ENCODE measurements at places on chromosomes 1 and 21. TPM values are rescaled to one million over a fixed set of nuclear protein-coding genes. Genes with fewer than 3 reads are reported as not detected.

RAB25 gene
- polyA plus RNA-seq = not detected

GRCh38 chr1:67408148-67408547 is 22.1 kb downstream of the SERBP1 start:
- H3K27ac ChIP-seq = peak overlapping the region; percentile 17
- no peak for DNase-seq
- no peaks in the 10 kb centered on the region for H3K36me3 ChIP-seq
- H3K4me1 ChIP-seq = peaks cover 14% of the 10 kb centered on the region

PDE4B gene
- 18.9 TPM for polyA plus RNA-seq

GRCh38 chr1:164261691-164262240 is 297.2 kb upstream of the PBX1 start:
- no peak for DNase-seq
- H3K36me3 ChIP-seq = no peaks in the 10 kb centered on the region
- no peaks in the 10 kb centered on the region for H3K4me1 ChIP-seq
- peaks cover 2% of the 10 kb centered on the region for H3K27me3 ChIP-seq
- no peak overlapping the region for H3K4me3 ChIP-seq

DNA sequence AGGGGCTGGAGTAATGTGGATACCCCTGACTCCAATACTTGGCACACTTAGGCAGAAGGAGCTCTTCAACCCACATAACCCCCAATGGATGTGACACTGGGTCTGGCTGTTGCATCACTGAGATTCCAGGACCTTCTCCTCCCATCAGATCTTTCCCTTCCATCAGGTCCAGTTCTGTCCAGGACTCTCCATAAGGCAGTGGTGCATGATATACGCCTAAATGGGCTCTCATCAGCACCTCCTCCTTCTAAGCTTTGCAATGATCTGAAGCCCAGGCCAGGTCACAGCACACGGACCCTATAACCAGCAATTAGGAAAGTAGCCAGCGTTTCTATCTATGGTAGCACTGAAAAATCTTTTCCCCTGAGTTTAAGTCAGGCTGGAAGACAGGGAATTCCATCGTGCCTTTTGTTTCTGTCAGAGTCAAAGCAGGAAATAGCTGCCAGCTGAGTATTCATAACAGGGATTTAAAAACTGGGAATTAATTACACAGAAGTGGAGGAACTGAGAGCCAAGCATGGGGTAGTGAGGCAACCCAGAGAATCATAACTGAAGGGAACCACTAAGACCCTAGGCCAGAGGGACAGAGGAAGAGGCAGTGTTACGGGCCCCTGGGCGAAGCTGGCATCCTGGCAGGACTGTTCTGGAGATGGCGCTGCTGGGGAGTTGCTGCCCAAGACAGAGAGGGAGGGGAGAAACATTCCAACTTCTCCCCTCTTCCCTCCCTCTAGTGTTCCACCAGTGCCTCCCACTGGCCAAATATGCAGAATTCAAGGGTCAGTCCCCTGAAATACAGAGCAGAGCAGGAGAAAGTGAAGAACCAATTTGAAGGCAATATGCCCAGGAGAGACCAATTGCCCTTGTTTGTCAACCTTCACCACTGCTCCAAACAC is 37.5 kb upstream of the HOOK1 start:
- H3K36me3 ChIP-seq = peaks cover 3% of the 10 kb centered on the region
- H3K27ac ChIP-seq = no peak overlapping the region
- no peak for DNase-seq
- H3K4me1 ChIP-seq = no peaks in the 10 kb centered on the region
- no peak overlapping the region for H3K4me3 ChIP-seq

DNA sequence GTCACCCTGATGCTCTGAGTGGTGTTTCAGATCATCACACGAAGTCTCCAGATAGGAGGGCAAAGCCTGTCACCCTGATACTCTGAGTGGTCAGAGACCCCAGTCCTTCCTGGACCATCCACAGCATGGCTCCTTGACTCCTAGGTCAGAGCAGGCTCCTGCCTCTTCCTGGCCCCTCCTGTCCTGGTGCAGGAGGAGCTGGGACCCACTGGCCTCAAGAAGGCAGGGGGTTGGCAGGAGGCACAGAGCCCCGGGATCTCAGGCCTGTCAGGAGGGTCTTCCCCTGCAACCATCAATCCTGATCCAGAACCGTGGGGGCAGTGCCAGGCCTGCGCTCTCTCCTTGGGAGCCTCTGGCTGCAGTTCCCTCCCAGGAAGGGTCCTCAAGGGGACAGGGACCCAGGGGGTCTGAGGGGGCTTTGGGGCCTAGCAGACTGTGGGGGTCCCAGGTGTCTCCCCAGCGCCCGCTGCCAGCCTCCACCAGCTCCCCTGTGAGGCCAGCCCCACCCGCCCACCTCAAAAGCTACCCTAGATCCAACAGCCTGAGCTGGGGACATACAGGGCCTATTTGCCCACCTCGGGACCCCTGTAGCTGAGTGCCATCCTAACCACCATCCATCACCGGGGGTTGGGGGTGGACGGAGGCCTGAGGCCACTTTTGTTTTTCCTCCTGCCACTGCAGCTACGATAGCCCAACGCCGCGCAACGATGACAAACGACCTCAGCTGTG is 27.5 kb downstream of the COL6A1 start:
- no peaks in the 10 kb centered on the region for H3K27me3 ChIP-seq
- H3K36me3 ChIP-seq = no peaks in the 10 kb centered on the region
- no peak overlapping the region for H3K27ac ChIP-seq
- no peak for DNase-seq
- H3K4me3 ChIP-seq = no peak overlapping the region

LEMD1 gene
- polyA plus RNA-seq = not detected

EFNA4 gene
- 1.1 TPM for polyA plus RNA-seq

Data from immature natural killer cell (primary cell).